ENCODE measurements at places on chromosomes 11 and 22.

DNA sequence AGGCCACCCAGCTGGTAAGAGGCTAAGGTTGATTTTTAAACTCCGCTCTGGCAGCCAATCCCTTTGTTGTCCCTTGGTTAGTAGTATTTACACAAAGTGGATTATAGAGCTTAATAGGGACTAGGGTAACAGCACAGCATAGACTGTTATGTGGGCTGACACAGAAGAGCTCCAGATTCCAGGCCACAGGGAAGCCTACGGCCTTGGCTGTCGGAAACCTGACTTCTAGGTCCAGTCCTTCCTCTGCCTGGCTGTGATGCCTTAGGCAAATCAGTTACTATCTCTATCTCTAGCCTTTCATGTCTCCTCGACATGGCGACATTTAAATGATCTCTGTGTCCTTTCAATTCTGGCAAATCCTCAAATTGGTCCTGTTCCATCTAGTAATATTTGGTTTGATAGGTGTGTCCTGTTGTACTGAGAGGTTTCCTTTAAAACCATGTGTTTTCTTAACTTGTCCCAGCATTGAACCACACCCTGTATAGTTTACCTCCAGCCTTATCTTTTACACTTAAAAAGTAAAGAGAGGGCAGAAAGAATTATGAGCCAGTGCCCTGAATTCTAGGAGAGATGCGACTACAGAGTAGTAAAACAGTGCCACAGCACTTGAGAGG, 4.2 kb downstream of the MMP1 start:
- DNase-seq, result no peak

DNA sequence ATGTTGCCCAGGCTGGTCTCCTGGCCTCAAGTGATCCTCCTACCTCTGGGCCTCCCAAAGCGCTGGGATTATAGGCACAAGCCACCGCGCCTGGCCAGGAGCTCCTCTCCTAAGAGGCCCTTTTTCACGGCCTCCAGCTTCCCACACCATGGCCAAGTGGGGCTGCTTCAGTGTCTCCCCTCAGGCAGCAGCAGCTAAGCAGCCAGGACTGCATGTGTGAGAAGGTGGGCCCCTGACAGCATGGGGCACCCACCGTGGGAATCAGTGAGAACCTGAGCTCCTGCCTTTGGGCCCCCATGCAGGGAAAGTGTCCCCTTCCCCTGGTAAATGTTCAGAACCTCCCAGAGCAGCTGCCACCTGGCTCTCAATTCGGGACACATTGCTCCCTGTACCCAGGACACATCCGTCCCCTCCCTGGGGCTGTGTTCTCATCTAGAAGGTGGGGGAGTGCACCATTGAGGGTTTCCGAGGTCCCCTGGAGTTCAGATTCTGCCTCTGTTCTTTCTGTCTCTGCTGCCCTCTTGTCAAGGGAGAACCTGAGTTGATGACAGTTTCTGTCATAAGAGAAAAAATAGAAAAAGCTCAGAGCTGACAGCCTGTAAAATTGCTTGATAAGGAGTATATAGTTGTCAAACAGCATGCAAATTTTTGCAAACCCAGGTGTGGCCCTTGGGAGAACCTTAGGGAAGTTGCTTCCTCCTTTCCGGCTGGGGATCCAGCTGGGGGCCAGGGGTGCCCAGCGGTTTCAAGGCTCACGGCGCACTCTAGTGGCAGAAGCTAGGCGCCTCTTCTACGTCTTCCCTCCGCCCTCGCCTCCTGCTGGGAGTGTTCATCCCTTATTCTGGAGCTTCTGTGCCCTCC, 29.7 kb downstream of the FAM83F start:
- peak; percentile 21 for DNase-seq

GRCh38 chr22:45502215-45503049, at the start of gene FBLN1:
Gene FBLN1 (plus strand): TSS chr22:45502883. CDS start chr22:45502986, 103 bp downstream.
- DNase-seq, result no peak

- DNase-seq, result no peak
Observed at GRCh38 chr11:39255648-39256047, 2203.8 kb downstream of the LRRC4C start.

DNA sequence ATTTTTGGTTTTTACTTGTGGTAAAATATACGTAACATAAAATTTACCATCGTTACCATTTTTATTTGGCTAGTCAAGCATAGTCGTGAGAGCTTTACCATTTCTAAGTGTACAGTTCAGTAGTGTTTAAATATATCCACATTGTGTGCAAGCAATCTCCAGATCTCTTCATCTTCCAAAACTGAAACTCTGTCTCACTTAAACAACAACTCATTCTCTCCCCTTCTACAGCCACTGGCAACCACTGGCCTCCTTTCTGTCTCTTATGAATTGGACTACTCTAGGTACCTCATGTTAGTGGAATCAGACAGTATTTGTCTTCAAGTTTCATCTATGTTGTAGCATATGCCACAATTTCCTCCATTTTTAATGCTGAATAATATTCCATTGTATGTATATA, 37.4 kb downstream of the SMC1B start:
- no peak for DNase-seq
